ENCODE measurements at places on chromosomes 6 and 20.

DNA sequence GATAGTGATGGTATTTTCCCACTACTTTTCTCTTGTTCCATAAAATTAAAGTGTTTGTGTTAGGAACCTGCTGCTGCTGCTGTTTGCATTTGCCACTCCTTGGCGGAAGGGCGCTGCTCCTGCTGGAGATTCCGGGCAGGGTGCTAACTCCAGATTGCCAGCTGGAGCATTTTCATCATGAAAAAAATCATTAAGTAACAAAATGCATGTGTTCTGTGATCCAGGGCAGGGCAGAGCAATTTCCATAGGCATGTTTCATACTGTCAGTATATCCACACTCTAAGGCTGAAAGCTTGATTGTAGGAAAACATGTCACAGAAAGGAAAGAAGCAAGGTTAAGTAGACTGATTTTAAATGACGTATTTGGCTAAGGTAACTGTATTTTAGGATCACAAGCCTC, 24.0 kb downstream of the PBOV1 start:
- DNase-seq: no peak

GRCh38 chr6:150717419-150717818, 117.7 kb downstream of the PLEKHG1 start:
- no peak for DNase-seq

GRCh38 chr6:4910037-4910760, 93.6 kb downstream of the RPP40 start:
- DNase-seq: no peak

- DNase-seq: no peak
These were observed 52.5 kb downstream of the MAFB start for GRCh38 chr20:40636486-40636885.

DNA sequence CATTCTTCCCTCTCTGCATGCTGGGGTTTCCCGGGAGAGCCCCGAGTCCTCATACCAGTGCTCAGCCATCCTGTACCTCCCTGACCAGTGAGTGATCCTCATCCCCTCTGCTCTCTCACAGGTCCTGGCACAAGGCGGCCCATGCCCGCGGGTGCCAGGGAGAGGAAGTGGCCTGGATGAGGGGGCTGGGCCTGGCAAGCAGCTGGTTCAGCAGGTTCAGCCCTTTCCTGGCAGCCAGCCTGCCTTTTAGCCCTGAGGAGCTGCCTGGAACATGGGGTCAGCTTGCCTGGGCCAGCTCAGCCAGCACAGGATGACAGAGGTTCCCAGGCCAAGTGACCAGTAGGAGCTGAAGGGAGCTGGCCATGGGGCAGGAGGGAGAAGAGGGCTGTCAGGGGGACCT, 10.9 kb downstream of the MOCS1 start:
- DNase-seq: no peak

DNA sequence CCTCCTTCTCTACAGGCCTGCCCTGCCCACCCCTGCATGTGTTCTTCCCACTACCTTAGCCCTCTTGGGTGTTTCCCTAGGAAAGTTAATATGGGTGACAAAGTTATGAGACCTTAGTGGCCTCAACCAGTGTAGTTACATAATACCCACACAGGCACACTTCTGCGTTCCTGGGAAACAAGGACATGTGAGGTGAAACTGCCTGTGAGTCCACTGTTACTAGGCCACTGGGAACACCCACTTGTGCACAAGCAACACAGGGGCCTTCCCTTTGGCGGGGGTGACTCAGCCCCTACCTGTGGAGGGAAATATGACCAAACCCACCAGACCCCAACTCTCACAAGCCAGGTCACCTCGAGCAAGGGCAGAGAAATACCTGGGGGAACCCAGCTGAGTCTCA, 12.8 kb downstream of the PI16 start:
- DNase-seq: no peak

GRCh38 chr20:5046656-5047339, 45.5 kb upstream of the SLC23A2 start:
- DNase-seq: no peak

DNA sequence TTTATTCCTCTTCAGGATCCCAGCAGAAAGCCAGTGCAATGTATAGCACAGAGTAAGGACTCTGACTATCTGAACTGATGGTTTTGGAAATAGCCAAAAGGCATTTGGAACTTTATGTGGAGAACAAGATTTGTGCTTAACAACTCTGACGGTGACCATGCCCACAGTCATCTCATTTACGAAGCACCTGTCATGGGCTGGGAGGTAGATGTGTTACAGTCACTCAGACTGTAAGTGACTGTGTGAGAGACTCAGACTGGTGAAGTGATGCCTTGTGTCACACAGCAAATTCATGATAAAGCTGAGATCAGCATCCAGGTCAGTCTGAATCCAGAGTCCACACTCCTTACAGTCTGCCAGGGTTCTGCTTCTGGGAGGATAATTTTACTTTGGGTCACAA, 23.9 kb upstream of the FAM83C start:
- DNase-seq: no peak

DNA sequence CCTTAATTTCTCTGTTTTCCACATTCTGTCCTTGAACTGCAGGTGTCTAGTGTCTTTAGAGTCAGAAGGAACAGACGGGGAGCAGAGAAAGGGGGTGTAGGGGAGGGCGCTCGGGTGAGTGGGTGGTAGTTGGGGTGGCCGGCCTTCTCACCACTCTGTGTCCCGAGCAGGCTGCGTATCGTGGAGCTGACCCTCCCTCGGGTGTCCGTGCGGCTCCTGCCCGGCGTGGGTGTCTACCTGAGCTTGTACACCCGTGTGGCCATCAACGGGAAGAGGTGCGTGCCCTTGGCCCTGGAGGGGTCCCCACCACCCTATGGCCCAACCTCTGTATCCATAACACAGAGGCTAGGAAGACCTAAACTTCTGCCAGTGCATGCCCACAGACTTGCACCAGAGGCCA, 5.3 kb downstream of the BPIFB4 start:
- no peak for DNase-seq

GRCh38 chr6:140445474-140446004, 1071.1 kb upstream of the CITED2 start:
- peak; percentile 87 for DNase-seq

- DNase-seq: peak; percentile 81
These were observed 10.3 kb upstream of the TULP1 start for GRCh38 chr6:35522660-35523658.

DNA sequence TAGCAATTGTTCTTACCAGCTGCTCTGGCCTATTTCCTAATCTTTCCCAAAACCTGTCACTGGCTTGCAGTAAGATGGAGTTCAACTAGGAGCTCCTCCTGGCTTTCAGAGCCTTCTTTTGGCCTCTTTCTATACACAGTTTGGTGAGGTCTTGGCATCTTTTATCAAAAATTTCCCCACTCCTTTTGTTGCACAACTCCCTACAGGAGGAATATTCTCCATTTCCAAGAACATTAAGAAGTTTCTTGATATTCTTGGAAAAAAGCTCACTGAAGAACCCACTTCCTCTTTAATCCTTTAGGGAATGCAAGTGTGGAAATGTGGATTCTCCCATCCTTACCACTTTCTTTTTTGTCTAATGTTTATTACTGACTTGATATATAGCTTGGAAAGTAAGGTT, 171.3 kb upstream of the KCNK16 start:
- DNase-seq: no peak

DNA sequence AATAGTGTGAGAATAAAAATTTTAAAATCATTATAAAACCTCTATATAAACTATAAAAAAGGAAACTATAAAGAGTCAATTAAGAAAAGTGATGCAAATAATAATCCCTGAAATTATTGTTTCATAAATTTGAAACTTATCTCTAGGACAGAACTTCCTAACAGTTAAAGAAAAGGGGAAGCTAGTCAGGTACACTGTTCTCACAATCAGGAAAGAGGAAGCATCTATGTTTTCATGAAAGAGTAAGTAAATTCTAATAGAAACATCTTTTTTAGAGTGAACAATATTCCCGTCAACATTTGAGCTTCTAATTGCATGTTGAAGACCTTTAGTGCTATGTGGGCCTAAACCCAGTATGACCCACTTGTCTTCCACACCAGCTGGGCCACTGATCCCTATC, 1.2 kb upstream of the ADGRF1 start:
- DNase-seq: no peak

GRCh38 chr6:156840136-156840535, 63.0 kb downstream of the ARID1B start:
- DNase-seq: no peak

Data from A673 (cell line).